ENCODE measurements at places on chromosomes 2 and 18.

DNA sequence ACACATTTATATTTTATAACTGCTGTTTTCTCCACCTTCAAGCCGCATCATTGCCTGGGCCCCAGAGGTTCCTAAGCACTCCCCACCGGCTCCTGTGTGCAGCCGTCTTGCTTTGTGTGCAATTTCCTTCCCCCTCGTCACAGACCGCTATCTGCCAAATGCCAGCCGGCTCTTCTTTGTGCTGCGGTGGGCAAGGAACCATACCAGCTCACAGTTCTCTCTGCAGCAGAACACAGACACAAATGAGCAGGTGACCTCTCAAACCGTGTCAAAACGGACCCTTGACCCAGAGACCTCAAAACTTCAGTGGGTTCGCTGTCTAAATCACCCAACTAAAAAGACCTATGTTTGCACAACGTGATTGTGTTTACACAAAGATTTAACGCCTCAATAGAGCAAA, 58.2 kb downstream of the KLF7 start:
- no peak for DNase-seq

- no peak for DNase-seq
Measured at GRCh38 chr2:15133461-15133860, 427.7 kb downstream of the NBAS start.

- DNase-seq: no peak
Measured at GRCh38 chr2:149902081-149902480, 314.5 kb upstream of the MMADHC start.

DNA sequence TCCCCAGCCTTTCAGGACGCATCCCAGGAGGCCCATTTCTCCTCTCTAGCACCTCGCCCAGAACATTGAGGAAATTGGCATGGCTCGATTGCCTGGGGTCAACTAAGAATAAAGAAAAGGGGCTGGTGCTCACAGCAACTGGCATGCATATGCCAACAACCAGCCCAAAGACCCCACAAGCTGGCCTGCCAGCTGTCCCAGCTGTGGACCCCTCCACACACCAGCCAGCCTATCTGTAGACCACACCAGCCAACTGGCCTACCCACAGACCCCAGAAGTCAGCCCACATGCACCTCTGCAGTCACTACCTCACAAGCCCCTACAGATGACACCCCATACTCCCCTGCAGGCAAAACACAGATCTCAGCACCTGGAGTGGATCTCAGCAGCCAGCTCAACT, 123.8 kb upstream of the ID2 start:
- no peak for DNase-seq

GRCh38 chr2:110793034-110793433, 60.7 kb downstream of the ACOXL start:
- no peak for DNase-seq

- DNase-seq: no peak
Measured at GRCh38 chr2:217008794-217009193, 148.9 kb upstream of the TNP1 start.

DNA sequence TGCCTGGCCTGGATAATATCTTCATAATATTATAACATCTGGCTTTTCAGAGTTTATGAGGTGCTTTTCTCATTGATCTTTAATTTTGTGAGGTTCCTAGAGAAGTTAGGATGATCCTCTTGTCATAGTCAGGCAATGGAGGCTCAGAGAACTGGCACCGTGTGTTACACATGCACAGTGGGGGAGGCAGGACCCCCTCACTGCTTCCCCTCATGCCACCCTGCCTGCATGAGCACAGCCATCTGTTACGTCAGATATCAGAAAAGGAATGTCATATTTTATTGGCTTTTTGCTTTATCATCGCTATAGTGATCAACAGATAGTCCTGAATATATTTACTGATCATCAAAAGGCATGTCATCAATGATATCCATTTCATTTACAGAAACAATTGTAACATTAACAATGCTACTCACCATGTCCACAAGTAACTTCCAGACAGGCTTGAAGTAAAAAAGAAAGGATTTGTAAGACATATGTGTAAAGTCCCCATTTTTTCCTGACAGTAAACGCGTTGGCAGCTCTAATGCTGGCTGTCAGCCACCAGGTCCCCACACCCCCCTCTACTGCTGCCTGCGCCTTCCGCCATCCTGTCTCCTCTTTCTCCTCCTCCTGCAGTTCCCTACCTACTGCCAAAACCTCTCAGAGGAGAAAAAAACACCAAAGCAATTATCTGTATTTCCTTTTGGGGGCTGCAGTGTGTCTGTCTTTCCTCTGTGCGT, 18.8 kb downstream of the ENOSF1 start:
- DNase-seq: no peak

DNA sequence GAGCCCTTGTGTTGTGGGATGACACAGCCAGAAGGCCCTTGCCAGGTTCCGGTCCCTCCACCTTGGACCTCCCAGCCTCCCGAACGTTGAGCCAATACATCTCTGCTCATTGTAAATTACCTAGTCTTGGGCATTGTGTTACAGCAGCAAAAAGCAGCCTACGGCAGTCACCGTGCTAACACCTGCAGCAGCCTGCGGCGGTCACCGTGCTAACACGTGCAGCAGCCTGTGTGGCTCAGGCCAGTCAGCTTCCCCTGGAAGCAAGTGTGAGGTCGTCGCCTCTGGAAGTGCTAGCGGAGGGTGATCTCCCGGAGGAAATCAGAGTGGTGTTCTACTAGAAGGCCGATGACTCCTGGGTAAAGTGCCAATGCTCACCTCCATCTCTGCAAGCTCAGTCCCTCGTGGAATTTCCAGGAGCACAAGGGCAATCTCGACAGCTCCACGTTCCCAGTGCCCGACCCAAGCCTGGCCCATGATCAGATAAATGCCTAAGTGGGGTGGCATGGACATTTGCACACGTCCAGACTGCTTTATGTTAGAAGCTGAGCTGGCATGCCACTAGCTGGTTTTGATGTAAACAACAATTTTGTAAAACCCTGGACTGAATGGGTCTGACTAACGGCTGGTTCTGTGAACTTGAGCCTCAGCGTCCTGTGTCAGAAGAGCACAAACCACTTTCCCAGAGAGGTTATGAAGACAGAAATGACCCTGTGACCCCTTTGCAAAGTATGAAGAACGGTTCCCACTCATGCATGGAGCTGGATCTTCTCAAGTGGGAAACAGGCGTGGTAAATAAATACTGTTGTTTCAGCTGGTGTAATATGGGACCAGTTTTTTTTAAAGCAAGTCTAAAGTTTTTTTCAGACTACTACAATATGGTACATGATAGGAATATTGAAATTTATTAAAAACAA, 11.4 kb upstream of the CNDP1 start:
- no peak for DNase-seq

- peak; percentile 35 for DNase-seq
Measured at GRCh38 chr18:56709463-56709862, 58.3 kb downstream of the WDR7 start.

DNA sequence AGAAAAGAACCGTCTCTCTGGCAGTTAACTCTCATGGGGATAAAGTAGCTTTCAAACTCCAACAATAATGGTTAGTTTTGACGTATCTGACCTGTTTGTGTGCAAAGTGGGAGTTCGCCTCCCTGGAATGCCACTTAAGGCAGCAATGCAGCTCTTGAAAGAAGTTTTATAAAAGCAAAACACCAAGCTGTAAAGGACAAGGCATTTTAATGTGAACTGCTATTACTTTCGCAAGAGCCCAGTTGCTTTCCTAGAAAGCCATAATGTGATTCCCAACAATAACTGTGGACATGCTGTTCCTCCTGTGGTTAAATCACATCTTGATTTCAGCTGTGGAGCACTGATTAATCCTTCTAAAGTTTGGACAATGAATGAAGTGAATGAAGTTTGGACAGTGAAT, 303.7 kb downstream of the PTPRM start:
- DNase-seq: no peak

GRCh38 chr2:64793701-64794100, 140.0 kb upstream of the SERTAD2 start:
- DNase-seq: no peak

DNA sequence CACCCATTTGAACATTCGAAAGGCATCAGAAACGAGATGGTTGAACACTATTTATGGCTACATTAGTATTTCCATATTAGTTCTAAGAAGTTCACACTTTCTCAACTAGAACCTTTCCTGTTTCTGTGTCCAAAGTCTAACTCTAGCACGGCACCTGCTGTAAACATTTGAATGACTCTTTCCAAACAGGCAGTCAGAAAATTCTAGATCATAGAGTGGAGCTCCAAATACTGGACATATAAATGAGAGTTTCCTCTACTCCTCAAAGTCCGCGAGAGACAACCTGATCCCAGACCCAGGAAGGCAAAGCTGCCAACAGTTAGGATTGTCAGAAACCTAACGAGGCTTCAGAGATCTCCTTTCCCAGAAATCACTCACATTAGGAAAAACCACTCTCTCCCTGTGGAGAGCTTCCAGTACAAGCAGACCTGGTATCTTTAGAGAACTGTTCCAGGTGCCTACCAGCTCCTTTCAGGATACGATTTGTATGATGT, 10.6 kb downstream of the RND3 start:
- no peak for DNase-seq

DNA sequence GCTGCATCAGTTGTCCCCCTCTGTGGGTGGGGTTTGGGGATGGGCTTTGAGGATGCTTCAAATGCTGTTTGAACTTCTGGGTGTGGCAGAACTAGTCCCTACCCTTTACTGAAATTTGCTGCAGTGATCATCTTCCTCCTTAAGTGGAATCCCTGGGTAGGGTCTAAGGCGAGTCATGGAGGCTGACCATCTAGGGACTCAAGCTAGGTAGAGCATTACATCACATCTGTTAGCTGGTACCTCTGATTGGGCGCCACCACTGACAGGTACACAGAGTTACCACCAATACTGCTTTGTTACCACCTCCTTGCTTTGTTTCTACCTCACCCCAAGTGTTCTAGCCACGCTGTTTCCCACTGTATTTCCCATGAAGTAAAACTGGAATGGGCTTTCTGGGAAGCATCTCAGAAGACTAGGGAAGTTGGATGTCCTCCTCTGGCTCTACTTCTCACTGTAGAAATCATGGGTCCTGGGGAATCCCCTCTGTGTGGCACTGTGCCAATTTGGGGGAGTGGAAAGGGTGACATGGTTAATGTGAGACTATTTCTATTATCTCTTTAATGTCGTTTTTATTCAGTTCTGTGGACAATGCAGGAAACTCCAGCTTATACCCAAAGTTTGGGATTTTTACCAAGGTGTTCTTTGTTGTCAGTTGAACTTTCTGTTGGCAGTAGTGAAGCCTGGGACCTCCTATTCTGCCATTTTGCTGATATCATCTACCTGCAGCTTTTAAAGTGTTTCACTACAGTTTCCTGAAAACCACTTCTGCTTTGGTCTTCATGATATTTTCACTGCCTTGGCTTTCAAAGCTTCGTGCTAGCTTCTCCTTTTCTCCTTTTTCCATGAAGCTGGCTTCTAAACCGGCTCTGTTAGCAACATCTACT, 14.5 kb upstream of the SULT1C4 start:
- DNase-seq: peak; percentile 59

GRCh38 chr2:10911291-10912075, at the start of gene KCNF1:
TSS of gene KCNF1 (plus strand) at chr2:10911934. CDS start at chr2:10912427, 493 bp downstream.
- peak; percentile 63 for DNase-seq

GRCh38 chr2:174673876-174674275, 76.3 kb upstream of the WIPF1 start:
- DNase-seq: no peak

- DNase-seq: no peak
Measured at GRCh38 chr2:135664623-135665068, 77.0 kb upstream of the UBXN4 start.

GRCh38 chr2:241982706-241983570, 113.4 kb downstream of the RTP5 start:
- DNase-seq: no peak

- DNase-seq: peak; percentile 79
Measured at GRCh38 chr2:231227310-231228162, 29.1 kb downstream of the ARMC9 start.

DNA sequence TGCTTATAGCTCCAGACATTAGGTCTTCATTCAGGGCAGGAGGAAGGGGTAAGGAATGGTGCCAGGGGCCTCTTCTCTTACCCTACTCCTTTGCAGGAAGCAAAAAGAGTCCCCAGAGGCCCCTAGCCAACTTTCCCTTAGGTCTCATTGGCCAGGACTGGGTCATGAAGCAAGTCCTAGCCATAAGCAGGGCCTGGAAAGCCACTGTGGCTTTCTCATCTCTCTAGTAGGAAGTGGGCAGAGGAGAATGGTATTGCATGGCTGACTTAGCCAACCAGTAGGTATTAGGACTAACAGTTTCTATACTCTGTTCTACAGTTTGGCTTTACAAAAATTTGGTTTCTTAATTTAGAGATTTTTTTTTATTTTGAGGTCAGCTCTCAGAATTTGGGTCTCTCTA, 4.8 kb downstream of the FAM228A start:
- no peak for DNase-seq

DNA sequence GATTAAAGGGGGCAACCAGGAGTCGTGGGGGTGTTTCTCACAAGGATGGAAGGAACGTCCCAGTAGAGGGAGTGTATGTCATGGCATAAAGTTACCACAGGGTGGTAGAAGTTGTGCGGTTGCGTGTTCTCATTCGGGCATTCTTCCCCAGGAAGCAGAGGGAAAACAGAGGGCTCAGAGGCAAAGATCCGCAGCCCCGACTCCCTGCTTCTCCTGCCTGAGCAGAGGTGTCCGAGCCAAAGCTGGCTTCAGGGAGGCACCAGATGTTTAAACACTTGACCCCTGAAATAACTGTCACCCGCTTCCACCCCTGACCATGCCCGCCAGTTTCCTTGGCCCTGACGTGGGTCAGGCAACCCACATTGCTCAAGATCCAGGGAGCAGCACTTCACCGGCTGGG, 83.7 kb downstream of the EN1 start:
- DNase-seq: peak; percentile 3

DNA sequence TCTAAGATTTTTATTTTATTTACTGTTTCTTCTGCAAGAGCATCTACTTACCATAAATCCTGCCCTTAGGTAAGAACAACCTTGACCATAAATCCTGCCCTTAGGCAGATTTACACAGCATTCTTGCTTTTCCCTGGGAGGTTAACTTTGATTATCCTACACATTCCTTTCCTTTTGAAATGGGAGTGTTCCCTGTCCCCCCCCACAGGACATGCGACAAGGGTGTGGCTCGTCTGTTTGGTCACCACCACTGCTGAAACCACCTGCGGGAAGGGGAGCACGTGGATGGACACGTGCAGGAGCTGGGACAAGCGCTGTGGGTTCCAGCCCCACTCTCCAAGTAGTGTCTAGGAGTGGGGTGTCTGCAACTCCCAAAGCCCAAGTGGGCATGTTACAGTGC, 239.3 kb upstream of the SP5 start:
- no peak for DNase-seq
